ENCODE measurements at places on chromosomes 11 and 22.

DNA sequence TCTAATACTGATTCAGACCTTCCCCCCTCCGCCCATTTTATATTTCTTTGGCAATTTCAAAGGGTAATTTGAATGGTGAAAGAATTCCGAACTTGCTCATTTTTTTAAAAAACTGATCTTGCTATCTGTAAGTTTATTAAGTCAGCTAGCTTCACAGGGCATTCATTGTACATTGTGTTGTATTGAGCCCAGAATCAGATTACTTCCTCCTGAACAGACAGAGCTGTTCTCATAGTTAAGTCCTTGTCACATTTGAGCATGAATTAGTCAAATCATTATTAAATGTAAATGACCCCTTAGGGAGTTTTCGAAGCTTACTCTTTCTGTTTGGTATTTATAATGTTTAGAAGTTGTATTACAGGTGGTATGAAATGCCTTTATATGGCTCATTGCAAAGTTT is 34.4 kb downstream of the CYP2R1 start:
- DNase-seq = no peak

GRCh38 chr11:94112206-94112953 is 16.3 kb upstream of the PANX1 start:
- no peak for DNase-seq

DNA sequence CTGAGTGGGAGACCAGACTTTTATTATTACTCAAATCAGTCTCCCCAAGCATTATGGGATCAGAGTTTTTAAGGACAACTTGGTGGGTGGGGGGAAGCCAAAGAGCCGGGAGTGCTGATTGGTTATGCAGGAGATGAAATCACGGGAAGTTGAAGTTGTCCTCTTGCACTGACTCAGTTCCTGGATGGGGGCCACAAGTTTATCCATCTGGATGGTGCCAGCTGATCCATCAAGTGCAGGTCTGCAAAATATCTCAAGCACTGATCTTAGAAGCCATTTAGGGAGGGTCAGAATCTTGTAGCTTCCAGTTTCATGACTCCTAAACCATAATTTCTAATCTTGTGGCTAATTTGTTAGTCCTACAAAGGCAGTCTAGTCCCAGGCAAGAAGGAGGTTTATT is 53.5 kb upstream of the LMO1 start:
- no peak for DNase-seq

DNA sequence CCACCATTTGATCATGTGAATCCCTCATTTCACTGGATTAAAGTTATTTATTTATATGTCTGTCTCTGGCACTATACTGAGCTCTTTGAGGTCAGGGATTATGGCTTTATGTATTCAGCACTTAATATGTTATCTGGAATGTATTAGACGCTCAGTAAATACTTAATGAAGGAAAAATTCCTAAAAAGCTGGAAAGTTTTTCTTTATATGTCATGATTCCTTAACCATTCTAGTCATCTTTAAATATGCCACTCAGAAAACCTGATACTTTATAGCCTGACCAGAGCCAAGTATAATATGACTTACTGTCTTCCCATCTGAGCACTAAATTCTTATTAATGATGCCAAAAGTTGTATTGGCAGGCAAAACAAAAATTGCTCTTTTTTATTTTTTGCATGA is 27.1 kb downstream of the RNF169 start:
- DNase-seq = no peak

DNA sequence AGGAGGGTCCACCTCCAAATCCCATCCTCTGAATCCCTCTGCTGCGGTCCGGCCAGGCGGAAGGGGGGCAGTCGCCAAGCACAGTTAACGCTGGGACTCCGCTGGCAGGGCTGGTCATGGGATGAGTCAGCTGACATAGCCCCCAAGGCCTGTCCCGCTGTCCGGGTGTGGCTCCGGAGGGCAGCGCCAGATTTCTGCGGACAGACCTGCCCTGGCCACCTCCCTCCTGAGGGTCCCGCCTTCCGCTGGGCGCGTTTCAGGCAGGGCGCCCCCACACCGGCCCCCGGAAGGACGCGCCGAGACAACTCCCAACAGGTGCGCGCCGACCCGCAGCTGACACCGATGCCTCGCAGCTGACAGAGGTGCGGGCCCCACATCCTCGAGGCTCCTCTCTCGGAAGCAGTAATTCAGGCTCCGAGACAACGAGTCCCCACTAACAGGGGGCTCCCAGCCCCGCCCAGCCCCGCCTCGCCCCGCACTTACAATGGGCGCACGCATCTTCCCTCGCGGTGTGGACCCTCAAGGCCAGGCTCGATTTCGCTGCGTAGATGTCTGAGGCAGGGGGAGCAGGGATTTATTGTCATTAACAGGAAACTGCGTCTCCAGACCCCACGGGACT is 607 bp downstream of the PLAAT3 start:
- peak; percentile 53 for DNase-seq

DNA sequence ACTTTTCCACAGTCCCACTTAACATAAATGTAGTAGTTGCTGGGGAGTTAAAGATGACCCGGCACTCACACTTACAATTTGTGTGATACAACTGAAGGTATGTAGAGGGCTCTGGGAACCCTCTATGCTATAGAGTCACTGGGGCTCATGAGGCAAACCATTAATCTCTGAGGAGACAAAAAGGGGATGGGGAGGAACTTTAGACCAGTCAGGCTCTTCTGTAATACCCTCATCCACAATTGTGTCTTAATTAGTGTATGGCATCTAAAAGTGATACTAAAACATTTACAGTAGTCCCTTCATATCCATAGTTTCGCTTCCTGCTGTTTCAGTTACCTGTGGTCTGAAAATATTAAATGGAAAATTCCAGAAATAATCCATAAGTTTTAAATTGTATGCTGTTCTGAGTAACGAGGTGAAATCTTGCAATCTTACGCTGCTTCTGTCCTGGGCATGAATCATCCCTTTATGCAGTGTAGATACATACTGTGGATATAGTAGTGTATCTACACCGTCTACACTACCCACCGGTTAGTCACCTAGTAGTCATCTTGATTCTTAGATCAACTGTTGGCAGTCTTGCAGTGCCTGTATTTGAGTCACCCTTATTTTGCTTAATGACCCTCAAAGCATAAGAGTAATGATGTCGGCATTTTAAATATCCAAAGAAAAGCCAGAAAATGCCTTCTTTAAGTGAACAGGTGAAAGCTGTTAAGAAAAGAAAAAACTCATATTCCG is 12.2 kb downstream of the CBL start:
- DNase-seq = no peak

GRCh38 chr11:125343718-125344131 is 152.3 kb downstream of the FEZ1 start:
- no peak for DNase-seq

DNA sequence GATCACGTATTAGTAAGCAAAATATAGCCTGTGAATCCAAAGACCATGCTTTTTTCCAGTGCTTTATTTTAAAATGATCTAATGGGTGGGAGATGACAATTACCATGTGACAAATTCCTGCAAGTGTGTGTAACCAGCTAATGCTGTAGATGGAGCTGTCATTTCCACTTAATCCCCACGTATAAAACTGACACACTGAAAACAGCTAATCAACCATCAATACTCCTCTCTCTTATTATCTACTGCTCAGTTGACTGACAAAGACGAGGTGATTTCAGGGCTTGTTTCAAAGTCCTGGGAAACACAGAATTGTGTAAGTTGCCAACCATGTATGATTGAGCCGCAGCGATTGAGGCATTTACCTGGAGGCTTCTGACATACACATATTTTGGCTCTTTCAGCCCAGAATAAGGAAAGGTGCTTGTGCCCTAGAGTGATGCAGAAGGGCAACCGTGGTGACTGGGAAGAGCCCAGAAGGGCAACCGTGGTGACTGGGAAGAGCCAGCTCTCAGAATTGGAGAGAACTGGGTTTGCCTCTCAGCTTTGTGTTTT is 9.7 kb downstream of the SLN start:
- no peak for DNase-seq

DNA sequence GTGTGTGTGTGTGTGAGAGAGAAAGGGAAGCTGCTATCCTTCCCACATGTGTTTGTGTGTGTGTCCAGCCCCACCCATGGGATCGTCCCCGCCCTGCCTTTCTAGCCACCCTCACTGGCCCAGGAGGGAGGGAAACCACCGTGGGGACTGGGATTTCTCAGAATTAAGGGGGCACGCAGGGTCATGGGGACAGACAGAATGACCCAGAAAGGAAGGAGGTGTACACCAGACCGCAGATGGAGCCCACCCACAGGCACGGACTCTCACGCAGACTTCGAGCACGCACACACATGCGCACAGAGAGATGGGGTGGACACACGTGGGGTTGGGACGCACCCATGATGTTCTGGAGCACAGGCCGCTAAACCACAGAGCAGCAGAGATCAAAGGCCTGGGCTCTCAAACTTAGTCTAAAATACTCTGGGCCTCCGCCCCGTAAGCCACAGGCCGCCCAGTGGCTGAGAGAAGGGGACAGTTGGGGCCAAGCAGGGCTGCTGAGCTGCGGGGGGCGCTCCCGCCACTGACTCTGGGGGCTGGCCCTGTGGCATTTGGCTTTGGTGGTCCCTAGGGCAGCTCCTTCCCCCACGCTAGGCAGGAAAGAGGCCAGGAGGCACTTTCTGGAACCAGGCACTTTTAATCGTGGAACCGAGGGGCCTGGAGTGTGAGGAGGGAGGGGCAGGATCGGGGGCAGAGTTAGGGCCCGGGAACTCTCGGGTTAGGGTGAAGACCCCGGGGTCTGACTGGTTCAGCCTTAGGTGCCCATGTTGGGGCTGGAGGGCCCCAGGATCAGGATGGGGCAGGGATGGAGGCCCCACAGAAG is 1.5 kb downstream of the IFITM5 start:
- DNase-seq = no peak

DNA sequence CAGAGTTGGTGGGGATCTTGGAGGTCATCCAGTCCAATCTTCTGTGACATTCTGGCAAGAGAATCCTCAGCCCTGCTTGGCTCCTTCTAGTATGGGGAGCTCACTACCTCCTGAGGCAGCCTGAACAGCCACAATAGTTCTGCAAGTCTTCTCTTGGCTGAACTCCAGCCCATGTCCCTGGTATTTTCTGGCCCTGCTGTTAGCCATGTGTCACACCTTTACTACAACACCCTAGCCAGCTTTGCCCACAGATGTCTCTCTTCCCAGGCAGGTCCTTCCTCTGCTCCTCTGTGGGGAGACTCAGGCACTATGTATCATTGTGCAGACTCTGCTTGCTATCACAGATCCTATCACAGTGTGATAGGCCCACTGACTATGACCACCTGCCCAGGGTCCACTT is 297.7 kb downstream of the CTTN start:
- no peak for DNase-seq

- peak; percentile 72 for DNase-seq
Measured at GRCh38 chr22:33049119-33049729, 9.0 kb downstream of the SYN3 start.

DNA sequence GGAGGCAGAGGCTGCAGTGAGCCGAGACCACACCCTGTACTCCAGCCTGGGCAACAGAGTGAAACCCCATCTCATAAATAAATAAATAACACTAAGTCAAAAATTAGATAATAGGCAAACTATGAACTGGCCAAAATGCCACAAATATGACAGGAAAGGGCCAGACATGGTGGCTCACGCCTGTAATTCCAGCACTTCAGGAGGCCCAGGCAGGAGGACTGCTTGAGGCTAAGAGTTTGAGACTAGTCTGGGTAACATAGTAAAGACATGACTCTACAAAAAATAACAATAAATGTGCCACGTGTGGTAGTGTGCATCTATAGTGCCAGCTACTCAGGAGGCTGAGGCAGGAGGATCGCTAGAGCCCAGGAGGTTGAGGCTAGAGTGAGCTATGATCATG is 19.9 kb downstream of the SEC14L6 start:
- DNase-seq = no peak

GRCh38 chr11:113271551-113272245 is 42.7 kb upstream of the TTC12 start:
- DNase-seq = no peak

DNA sequence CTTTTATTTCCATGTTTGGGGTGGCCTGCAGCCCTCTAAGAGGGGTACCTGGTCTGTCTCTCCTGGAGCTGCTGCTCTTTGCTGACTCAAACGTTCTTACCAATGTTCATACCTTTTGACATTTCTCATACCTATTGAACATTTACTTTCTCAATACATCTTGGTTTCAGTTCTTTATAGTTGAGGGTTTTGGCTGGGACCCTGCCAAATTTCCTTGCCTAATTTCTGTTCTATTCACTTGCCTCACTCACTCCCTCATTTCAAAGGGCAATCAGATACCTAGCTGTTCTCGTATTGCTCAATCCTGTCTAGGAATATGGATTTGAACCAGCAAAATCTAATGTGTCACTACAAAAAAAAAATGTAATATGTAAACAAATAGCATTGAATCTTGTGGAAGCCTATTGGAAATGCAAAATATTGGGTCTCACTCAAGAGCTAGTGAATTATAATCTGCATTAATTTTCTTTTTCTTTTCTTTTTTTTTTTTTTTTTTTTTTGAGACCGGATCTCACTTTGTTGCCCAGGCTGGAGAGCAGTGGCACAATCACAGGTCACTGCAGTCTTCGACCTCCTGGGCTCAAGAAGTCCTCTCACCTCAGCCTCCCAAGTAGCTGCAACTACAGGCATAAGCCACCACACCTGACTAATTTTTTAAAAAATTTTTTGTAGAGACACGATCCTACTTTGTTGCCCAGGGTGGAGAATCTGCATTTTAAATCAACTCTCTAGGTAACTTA is 7.5 kb downstream of the OR6M1 start:
- DNase-seq = no peak

DNA sequence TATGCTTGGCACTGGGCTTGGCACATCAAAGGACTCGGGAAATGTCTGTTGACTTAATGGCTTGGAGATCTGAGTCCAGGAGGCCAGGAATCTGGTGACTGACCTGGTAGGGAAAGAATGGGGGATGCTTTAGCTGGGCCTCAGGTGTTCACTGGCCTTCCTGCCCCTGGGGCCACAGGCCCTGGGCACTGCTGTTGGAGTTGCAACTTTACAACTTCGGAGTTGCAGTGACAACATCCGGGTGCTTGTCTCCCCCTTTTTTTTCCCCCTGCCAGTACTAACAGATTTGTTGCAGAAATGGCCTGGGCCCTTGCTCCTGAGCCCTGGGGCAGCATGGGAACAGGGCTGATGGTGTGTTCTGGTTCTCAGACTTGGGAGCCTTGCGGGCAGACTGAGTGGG is 23.8 kb downstream of the OSBP2 start:
- DNase-seq = no peak

DNA sequence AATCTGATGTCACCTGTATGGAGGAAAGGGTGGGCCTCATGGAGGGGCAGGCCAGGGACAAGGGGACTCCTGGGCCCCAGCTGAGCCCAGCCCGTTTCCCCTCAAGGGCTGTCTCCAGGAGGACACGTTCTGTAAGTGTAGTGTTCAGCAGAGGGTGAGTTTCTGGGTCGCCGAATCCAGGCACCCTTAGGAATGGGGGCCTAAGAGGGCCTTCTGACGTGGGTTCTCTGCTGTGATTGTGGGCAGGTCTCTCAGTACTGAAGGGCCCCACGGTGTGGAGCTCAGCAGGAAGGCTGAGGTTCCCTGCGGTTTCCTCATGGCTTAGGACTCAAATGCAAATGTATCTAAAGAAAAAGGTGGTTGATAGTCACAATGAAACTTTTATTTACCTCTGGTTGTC is 6.5 kb downstream of the PTDSS2 start:
- DNase-seq = peak; percentile 14
